ENCODE measurements at places on chromosomes 3 and 15. TPM values are rescaled to one million over a fixed set of nuclear protein-coding genes. Genes with fewer than 3 reads are reported as not detected.

The DHFR2 gene
- polyA plus RNA-seq, result 3.5 TPM

The SEMA3G gene
- polyA plus RNA-seq, result 5.1 TPM

The COL6A5 gene
- 1.5 TPM for polyA plus RNA-seq

The TMC3 gene
- not detected for polyA plus RNA-seq

The LRRN1 gene
- polyA plus RNA-seq, result 2.4 TPM

The ALDH1A2 gene
- polyA plus RNA-seq, result 3.6 TPM

The EPB42 gene
- not detected for polyA plus RNA-seq

The TUBGCP4 gene
- polyA plus RNA-seq, result 7.6 TPM

The NME9 gene
- 5.0 TPM for polyA plus RNA-seq

The GOLGA6L7 gene
- polyA plus RNA-seq, result not detected

The CD96 gene
- polyA plus RNA-seq, result 1.9 TPM

The REC114 gene
- 0.15 TPM for polyA plus RNA-seq

The ONECUT1 gene
- polyA plus RNA-seq, result not detected

The CD86 gene
- polyA plus RNA-seq, result 10.5 TPM

The CFAP20DC gene
- polyA plus RNA-seq, result 0.47 TPM

The CFAP100 gene
- polyA plus RNA-seq, result 12.5 TPM

The HCLS1 gene
- polyA plus RNA-seq, result 31.0 TPM

The WNT5A gene
- polyA plus RNA-seq, result 5.8 TPM

The GHSR gene
- not detected for polyA plus RNA-seq

The SNRPN gene
- 65.1 TPM for polyA plus RNA-seq

The VPS8 gene
- 13.9 TPM for polyA plus RNA-seq

The SMAD6 gene
- polyA plus RNA-seq, result 24.2 TPM

The WDR5B gene
- polyA plus RNA-seq, result 3.6 TPM

The CADM2 gene
- 0.14 TPM for polyA plus RNA-seq

The WDR72 gene
- polyA plus RNA-seq, result 0.35 TPM

The TNNC1 gene
- polyA plus RNA-seq, result 250 TPM

The BCL2A1 gene
- 323 TPM for polyA plus RNA-seq

The ZPLD1 gene
- 0.05 TPM for polyA plus RNA-seq

The SMARCC1 gene
- polyA plus RNA-seq, result 17.2 TPM

The NANOGP8 gene
- not detected for polyA plus RNA-seq

The EXD1 gene
- 0.04 TPM for polyA plus RNA-seq

The SLC28A1 gene
- not detected for polyA plus RNA-seq

The CGGBP1 gene
- 39.3 TPM for polyA plus RNA-seq

The ACP3 gene
- 9.0 TPM for polyA plus RNA-seq

The GOLGA8G gene
- polyA plus RNA-seq, result not detected

The LMAN1L gene
- polyA plus RNA-seq, result not detected

The CCR3 gene
- 0.31 TPM for polyA plus RNA-seq

The MCF2L2 gene
- polyA plus RNA-seq, result 0.26 TPM

The FES gene
- polyA plus RNA-seq, result 25.7 TPM

The TM4SF18 gene
- 3.8 TPM for polyA plus RNA-seq

The EBLN2 gene
- 1.2 TPM for polyA plus RNA-seq

The WDR93 gene
- polyA plus RNA-seq, result 1.4 TPM

The RASL12 gene
- 14.8 TPM for polyA plus RNA-seq

The PLCH1 gene
- polyA plus RNA-seq, result 4.1 TPM

The ALPK3 gene
- polyA plus RNA-seq, result 4.2 TPM

The ABHD14A gene
- polyA plus RNA-seq, result 62.8 TPM

The HYAL1 gene
- 24.6 TPM for polyA plus RNA-seq

The SAMD7 gene
- not detected for polyA plus RNA-seq

The MFN1 gene
- polyA plus RNA-seq, result 13.2 TPM

The TTC14 gene
- 20.3 TPM for polyA plus RNA-seq

The ST3GAL6 gene
- polyA plus RNA-seq, result 22.9 TPM

The LSAMP gene
- polyA plus RNA-seq, result 1.6 TPM

The RBM6 gene
- polyA plus RNA-seq, result 88.9 TPM

The NMB gene
- 6.4 TPM for polyA plus RNA-seq

The LMOD3 gene
- 0.14 TPM for polyA plus RNA-seq

The TP63 gene
- 2.3 TPM for polyA plus RNA-seq

The SNURF gene
- 2.1 TPM for polyA plus RNA-seq

The ZNF662 gene
- polyA plus RNA-seq, result 0.85 TPM

The ZSCAN2 gene
- polyA plus RNA-seq, result 3.7 TPM

Data from lung (tissue), 17 donors.